ENCODE measurements at places on chromosomes 4 and X.

GRCh38 chr4:108933046-108933445, 170.2 kb upstream of the ETNPPL start:
- no peak for DNase-seq

DNA sequence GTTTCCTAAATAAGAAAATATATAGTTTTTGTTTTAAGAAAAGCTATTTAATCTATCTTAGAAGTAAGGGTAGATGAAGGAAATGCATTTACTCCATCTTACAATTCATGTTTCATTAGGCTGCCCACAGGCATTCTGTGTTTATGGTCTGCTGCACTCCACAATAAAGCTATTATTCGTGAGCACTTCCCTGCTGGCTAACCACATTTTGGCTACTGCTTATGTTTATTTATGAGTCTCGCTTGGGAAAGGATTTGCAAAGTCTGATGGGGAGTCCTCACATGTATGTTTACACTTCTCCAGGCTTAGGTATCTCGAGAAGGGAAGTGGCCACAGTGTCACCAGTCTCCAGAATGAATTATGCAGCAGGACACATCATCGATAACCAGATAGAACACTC, 260.8 kb upstream of the VCX start:
- DNase-seq = no peak

GRCh38 chrX:139538907-139539790, 8.6 kb downstream of the F9 start:
- no peak for DNase-seq

DNA sequence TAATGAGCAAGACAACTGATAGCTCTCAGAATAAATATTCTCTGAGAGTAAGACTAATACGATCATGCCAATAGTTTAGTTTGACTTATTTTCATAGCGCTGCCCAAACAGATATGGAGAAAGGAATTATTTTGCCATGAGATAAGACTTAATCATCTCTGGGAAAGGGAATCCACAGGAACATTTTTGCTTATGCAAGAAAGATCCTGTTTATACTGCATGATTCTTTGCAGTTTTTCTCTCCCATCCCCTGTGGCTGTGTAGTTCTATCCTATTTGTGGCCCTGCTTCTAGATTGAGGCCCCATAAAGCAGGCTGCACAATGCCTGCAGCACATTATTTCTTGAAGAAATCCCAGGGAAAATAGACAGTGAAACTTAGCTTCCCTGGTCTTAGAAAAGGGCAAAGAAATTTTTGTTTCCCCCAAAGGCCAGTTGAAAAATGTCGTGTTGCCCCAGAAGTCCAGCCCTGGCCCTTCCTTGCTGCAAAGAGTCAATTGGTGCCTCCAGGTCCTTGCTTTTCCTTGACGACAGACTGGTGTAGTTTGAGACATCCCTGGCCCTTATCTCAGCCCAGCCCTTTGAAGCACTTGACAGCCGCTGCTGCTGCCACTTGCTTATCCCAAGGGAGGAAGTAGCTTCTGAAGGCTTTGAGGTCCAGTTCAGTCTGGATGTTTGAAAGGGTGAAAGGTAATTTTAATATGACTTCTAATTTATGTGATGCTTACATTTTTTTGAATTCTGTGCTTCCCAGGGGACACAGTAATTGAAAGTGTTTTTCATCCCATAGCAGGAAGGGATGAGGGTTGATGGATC, 45.0 kb upstream of the SH3RF1 start:
- no peak for DNase-seq

DNA sequence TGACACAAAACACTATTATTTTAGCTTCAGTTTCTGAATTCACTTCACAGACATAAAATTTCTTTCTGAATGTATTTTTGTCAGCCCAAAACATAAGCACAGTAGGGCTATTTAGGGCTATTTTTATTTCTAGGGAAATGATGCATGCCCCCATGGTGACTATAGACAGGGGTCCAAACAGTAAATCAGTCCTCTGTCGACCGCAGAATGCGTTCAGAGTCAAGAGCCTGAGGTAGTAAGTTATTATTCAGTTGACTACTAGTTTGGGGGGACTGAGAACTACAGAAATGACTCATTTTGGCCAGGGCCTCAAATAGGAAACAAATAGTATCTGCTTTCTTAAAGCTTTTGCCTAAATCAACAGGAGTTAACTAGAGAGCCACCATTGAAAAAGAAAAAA, 414.4 kb downstream of the AFF2 start:
- DNase-seq = no peak

- no peak for DNase-seq
Observed at GRCh38 chr4:189519186-189519585, 421.5 kb upstream of the FRG1 start.

Measured in RPMI8226 (cell line).